AG08395 (cell line): ENCODE measurements at places on chromosomes 13 and 19.

DNA sequence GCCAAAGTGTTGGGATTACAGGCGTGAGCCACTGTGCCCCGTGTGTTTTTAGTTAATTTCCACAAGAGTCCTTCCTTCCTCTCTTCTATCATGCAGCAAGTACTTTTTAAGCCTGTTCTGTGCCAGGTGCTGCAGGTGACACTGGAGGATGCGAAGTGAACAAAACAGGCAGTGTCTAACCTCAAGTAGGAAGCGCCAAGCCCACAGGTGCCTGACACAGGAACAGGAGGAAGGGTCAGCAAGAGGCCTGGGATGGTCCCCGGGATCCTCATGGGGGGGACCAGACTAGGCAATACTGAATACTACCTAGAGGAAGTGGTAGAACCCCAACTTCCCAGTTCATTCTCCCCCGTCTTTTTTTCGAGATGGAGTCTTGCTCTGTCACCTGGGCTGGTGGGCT lies 1.8 kb upstream of the CALR start:
- no peak for DNase-seq

GRCh38 chr13:32153056-32153455 lies 121.5 kb downstream of the FRY start:
- DNase-seq = peak; percentile 45

DNA sequence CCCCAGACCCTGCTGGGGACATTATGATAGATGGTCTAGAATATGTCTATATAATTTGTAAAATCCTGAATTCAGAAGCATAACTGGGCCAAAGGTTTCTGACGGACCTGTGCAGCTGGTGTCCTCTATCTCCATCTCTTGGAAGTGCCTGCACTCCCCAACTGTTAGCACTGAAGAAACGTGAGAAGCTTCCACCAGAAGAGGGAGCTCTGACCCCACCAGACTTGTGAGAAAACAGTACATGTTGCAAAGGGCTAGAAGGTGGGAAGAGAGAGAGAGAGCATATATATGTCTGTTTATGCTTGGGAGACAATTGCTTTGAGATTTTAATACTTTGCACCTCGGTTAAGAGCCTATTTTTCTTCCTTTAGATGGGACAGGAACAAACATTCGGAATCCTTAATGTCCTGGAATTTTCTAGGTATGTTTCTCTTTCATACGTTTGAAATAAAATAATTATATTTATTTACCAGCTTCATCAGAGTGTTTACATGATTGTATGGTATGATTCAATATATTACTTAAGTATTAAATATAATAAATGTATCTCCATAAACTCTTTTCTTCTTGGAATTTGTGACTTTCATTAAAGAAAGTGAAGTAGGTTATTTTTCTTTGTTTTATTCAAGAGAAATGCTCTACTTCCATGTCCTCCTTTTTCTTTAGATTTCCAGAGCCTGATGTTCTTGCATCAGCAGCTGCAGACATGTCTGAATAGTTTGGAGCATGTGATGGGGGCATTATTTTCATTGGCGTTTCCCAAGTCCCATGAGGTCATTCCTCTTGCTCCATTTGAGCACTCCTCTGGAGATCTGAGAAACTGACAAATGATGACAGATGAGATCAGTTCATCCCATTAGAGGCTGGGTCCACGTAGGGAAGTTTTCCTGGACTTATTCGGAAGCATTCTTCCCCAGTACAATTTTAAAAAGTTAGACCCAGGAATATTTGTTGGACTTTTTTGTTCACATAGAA lies 202.9 kb downstream of the ATP8A2 start:
- peak; percentile 72 for DNase-seq

- no peak for DNase-seq
Measured at GRCh38 chr13:92560883-92561282, 665.7 kb upstream of the GPC6 start.

DNA sequence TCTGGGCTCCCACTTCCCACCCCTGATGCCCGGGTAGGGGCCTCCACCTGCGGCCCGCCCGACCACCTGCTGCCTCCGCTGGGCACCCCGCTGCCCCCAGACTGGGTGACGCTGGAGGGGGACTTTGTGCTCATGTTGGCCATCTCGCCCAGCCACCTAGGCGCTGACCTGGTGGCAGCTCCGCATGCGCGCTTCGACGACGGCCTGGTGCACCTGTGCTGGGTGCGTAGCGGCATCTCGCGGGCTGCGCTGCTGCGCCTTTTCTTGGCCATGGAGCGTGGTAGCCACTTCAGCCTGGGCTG lies 7.9 kb downstream of the DBP start:
- no peak for DNase-seq

DNA sequence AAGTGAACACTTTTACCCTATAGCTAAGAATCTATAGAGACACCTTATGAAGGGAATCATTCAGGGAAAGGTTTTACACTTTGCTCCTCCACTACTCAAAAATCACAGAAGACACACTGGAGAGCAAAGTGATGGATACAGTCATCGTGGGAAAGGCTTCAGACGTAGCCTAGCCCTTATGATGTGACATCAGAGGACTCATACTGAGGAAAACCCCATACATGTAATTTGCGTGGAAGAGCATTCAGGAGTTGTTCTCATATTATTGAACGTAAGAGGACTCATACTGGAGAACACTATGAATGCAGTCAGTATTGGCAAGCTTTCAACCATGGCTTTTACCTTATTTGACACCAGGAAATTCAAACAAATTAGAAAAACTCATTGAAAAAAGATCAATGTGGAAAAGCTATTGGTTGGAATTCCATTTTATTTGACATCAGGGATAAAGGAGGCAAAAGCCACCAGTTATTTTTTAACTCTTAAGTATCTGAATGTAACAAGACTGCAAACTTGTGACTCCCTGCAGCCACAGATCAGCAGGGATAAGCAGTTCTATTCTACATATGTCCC lies 16.1 kb upstream of the ZNF274 start:
- no peak for DNase-seq
